ENCODE measurements at places on chromosomes 2 and 18. TPM values are rescaled to one million over a fixed set of nuclear protein-coding genes. Genes with fewer than 3 reads are reported as not detected.

GRCh38 chr18:42530276-42530675 lies 575.2 kb downstream of the PIK3C3 start:
- DNase-seq = no peak

- no peak for DNase-seq
These were observed 12.2 kb downstream of the RETSAT start for GRCh38 chr2:85342156-85342555.

DNA sequence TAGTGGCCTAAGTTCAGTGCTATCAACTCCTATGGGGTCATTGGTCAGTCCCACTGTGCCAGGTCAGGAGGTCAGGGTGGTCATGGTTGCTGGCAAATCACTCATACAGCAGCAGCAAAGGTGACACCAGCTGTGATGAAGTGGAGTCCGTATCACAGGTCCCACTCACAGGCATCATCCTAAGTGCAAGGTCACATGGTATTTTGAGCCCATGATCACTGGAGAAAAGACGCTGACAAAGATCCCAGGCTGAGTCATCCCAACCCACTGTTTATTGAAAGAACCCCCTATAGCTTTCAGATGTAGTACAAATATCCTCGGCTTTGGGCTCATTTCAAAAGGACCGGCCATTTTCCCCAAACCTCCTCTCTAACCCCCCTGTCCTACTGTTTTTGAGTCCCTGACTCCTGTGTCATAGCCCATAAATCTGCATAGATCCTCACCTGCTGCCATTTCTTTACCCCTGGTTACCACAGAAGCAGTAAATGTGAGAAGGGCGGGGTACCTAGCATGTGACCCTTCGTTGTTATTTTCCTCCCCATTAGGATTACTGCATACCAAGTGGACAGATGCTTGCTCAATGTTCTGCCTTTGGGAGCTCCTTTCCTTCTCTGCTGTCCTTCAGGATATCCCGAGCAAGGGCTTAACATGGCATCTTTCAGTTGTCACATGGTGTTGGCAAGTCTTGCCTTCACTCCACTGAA lies 107.7 kb downstream of the COL6A3 start:
- no peak for DNase-seq

GRCh38 chr2:223460774-223461211 lies 141.4 kb downstream of the SCG2 start:
- no peak for DNase-seq

ZNF396 gene
- 5.3 TPM for total RNA-seq

SPP2 gene
- total RNA-seq = not detected

Measured in naive thymus-derived CD8-positive, alpha-beta T cell (primary cell).